ENCODE measurements at places on chromosomes 5 and 9. TPM values are rescaled to one million over a fixed set of nuclear protein-coding genes. Genes with fewer than 3 reads are reported as not detected.

DNA sequence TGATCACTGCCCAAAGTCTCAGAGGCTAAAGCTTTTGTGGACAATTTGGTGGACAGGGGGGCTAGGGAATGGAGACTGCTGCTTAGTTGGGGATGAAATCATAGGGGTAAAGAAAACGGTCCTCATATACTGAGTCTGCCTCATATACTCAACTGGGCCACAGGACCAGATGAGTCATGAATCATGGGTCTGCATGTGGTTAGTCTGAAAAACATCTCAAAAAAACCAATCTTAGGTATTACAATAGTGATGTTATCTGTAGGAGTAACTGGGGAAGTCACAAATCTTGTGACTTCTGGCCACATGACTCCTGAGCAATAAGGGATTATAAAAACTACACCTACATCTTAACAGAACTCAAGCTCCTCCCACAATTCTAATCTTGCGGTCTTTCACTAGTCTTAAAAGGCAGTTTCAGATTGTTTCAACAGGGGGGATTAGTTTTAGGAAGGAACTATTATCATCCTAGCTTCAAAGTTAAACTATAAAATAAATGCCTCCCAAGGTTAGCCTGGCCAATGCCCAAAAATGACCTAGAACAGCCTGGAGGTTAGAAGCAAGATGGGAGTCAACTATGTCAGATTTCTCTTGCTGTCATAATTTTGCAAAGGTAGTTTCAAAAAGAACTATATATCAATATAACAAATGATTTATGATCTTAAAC, 17.5 kb downstream of the TMEM161B start:
- no peaks in the 10 kb centered on the region for H3K27me3 ChIP-seq
- no peaks in the 10 kb centered on the region for H3K36me3 ChIP-seq
- H3K27ac ChIP-seq: no peak overlapping the region
- H3K4me3 ChIP-seq: no peak overlapping the region
- peaks cover 12% of the 10 kb centered on the region for H3K4me1 ChIP-seq

- no peaks in the 10 kb centered on the region for H3K4me1 ChIP-seq
- no peak overlapping the region for H3K27ac ChIP-seq
- DNase-seq: no peak
- no peaks in the 10 kb centered on the region for H3K27me3 ChIP-seq
- H3K4me3 ChIP-seq: no peak overlapping the region
These were observed 216.7 kb upstream of the ARRDC3 start for GRCh38 chr5:91599863-91600262.

The OMD gene
- 0.50 TPM for total RNA-seq

The NDUFB6 gene
- 60.3 TPM for total RNA-seq

- H3K27ac ChIP-seq: no peak overlapping the region
- no peak for DNase-seq
- no peaks in the 10 kb centered on the region for H3K4me1 ChIP-seq
- H3K4me3 ChIP-seq: no peak overlapping the region
These were observed 40.1 kb upstream of the TLX3 start for GRCh38 chr5:171268700-171269620.

GRCh38 chr9:129282731-129283211, 104.7 kb upstream of the IER5L start:
- no peaks in the 10 kb centered on the region for H3K27me3 ChIP-seq
- H3K4me1 ChIP-seq: no peaks in the 10 kb centered on the region
- H3K4me3 ChIP-seq: peak overlapping the region; percentile 57
- no peak overlapping the region for H3K27ac ChIP-seq
- peak; percentile 39 for DNase-seq

GRCh38 chr5:139137697-139138096, 60.5 kb downstream of the SIL1 start:
- peaks cover 51% of the 10 kb centered on the region for H3K4me1 ChIP-seq
- peak; percentile 30 for DNase-seq
- no peaks in the 10 kb centered on the region for H3K27me3 ChIP-seq
- H3K4me3 ChIP-seq: no peak overlapping the region

The HTR4 gene
- not detected for total RNA-seq

The PSAT1 gene
- 0.53 TPM for total RNA-seq

The KIF20A gene
- total RNA-seq: not detected

The ZNF367 gene
- total RNA-seq: 1.4 TPM

The GADD45G gene
- total RNA-seq: 11.1 TPM

The ZNF658 gene
- total RNA-seq: 2.9 TPM

- H3K27ac ChIP-seq: peak overlapping the region; percentile 37
- H3K4me3 ChIP-seq: no peak overlapping the region
- DNase-seq: no peak
- peaks cover 26% of the 10 kb centered on the region for H3K36me3 ChIP-seq
- H3K4me1 ChIP-seq: peaks cover 54% of the 10 kb centered on the region
These were observed 135.4 kb downstream of the RGS3 start for GRCh38 chr9:113598883-113599282.

DNA sequence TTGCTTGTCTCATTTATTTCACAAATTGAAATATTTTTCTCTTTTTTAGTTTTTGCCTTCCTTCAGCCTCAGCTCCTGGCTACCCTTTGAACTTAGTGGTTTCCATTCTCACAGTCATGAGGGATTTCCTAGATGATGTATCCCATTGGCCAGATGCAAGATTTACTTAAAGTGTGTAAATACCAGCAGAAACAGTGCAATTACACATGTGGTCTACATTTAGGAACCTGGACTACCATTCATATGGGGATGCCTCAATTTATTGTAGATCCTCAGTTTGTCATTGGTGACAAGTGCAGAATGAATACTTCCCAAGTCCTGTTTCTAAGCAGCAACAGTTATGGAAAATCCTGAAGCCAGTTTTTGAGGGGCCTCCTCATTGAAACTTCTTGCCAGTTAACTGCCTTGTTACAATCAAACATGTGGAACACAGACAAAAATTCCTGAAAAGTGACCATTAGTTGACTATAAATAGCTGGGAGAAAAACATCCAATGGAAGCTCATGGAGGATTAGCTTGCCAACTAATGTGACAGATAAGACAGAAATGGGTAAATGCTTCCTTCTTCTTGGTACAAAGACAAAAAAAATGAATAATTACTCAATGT, 113.6 kb upstream of the FER start:
- no peaks in the 10 kb centered on the region for H3K36me3 ChIP-seq
- DNase-seq: no peak
- no peaks in the 10 kb centered on the region for H3K27me3 ChIP-seq
- no peak overlapping the region for H3K27ac ChIP-seq
- no peaks in the 10 kb centered on the region for H3K4me1 ChIP-seq
- H3K4me3 ChIP-seq: no peak overlapping the region

GRCh38 chr5:24059006-24059405, 551.6 kb downstream of the PRDM9 start:
- no peak overlapping the region for H3K27ac ChIP-seq
- no peak for DNase-seq
- H3K4me3 ChIP-seq: no peak overlapping the region
- no peaks in the 10 kb centered on the region for H3K4me1 ChIP-seq

- H3K27me3 ChIP-seq: peaks cover 63% of the 10 kb centered on the region
- peak overlapping the region; percentile 32 for H3K4me3 ChIP-seq
- no peaks in the 10 kb centered on the region for H3K36me3 ChIP-seq
- no peak overlapping the region for H3K27ac ChIP-seq
- H3K4me1 ChIP-seq: no peaks in the 10 kb centered on the region
These were observed 1.1 kb downstream of the PRRX2 start for GRCh38 chr9:129666575-129666974.

DNA sequence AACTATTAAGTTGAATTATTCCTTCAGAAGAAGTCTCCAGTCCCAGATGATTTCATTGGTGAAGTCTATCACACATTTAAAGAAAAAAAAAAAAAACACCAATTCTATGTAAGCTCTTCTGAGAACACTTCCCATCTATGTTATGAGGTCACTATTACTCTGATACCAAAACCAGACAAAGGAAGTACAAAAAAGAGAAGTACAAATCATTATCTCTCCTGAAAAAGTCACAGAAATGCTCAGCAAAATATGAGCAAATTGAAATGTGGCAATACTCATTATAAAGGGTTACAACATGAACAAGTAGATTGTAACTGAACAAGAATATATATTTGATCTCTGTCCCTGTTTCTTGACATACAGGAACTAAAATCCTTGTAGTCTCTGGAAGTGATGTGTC, 280.4 kb downstream of the TLE1 start:
- no peak overlapping the region for H3K4me3 ChIP-seq
- no peak for DNase-seq
- no peaks in the 10 kb centered on the region for H3K36me3 ChIP-seq
- peaks cover 4% of the 10 kb centered on the region for H3K4me1 ChIP-seq
- no peak overlapping the region for H3K27ac ChIP-seq

The GFRA3 gene
- not detected for total RNA-seq

DNA sequence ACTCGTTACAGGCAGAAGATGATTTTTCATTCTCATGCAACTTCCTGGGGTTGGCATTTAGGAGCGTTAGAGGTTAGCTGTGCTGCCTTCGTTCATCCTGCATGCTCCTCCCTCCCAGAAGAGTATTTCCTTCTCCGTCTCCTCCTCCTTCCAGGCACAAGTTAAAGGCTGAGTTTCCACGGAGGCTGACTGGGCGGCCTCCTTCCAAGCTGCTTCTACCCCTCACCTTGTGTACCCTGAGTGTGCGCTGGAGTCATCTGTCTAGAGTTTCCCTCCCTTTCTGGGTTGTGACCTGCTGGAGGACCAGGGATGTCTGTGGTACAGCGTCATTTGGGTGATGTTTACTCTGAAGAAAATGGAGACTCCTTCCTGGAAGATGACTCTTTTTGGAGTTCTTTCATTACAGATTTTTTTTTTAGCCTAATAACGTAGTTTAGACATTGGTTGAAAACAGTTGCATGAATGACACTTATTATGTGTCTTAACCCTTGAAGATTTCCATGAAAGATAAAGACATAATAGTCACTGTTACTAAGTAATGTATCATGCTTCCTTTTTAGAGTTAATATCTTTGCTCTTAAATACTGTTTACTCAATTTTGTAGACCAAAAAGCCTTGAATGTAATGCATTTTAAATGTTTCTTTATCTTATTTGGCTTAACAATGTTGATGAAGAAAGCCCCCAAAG, 146.9 kb downstream of the TENT4A start:
- H3K4me3 ChIP-seq: no peak overlapping the region
- DNase-seq: no peak
- no peaks in the 10 kb centered on the region for H3K36me3 ChIP-seq
- peaks cover 12% of the 10 kb centered on the region for H3K4me1 ChIP-seq
- H3K27me3 ChIP-seq: no peaks in the 10 kb centered on the region
- no peak overlapping the region for H3K27ac ChIP-seq

DNA sequence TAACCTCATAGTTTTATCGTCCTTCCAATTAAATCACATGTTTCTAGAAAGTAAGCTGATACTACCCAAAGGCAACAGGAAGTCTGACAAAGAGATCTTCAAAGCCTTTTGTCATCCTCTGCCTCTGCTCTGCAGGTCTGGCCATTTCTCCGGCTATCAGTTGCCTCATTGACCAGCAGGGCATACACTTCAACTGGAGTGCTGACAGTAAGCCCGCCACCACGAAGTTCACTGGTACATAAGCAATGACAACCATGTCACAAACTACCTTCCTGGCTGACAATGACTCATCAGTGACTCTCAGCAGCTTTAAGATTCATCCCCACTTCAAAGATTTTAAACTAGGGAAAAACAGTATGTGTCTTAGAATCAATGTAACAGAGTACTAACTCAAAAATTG, 20.6 kb downstream of the SPTLC1 start:
- no peaks in the 10 kb centered on the region for H3K27me3 ChIP-seq
- no peak for DNase-seq
- peak overlapping the region; percentile 2 for H3K27ac ChIP-seq
- no peaks in the 10 kb centered on the region for H3K36me3 ChIP-seq
- no peak overlapping the region for H3K4me3 ChIP-seq

DNA sequence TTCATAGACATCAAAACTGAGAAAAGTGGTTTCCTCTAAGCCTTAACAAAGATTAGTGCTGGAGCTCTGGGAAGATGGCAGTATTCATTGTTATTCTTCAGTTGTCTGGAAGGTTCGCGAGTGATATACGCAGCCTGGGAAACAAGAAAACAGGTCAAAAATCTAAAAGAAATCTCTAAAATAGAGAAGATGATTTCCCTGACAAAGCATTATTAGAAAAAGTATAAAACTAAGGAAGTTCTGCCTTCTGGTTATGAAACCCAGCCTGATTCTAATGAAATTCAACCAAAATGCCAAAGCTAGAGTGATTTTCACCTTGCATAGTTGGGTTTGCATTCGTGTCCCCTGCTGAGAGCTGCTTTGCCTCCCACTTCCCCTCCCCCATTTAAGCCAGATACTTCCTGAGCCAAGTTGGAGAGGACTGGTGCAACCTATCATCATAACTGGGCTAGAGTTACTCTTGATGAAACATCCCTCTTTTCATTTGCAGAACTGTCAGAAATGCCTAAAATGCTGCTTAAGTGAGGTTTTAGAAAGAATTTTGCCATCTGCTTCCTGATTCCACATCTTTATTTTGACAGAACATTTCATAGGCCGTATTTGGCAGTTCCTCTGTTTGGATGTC, 48.4 kb downstream of the NDFIP1 start:
- H3K27me3 ChIP-seq: no peaks in the 10 kb centered on the region
- no peak for DNase-seq
- no peak overlapping the region for H3K27ac ChIP-seq
- no peak overlapping the region for H3K4me3 ChIP-seq
- H3K4me1 ChIP-seq: no peaks in the 10 kb centered on the region
- H3K36me3 ChIP-seq: peaks cover 3% of the 10 kb centered on the region

The CDX1 gene
- not detected for total RNA-seq

GRCh38 chr9:131752231-131752884, 12.5 kb upstream of the RAPGEF1 start:
- H3K27ac ChIP-seq: no peak overlapping the region
- no peaks in the 10 kb centered on the region for H3K27me3 ChIP-seq
- H3K4me1 ChIP-seq: no peaks in the 10 kb centered on the region
- H3K4me3 ChIP-seq: no peak overlapping the region
- no peak for DNase-seq

DNA sequence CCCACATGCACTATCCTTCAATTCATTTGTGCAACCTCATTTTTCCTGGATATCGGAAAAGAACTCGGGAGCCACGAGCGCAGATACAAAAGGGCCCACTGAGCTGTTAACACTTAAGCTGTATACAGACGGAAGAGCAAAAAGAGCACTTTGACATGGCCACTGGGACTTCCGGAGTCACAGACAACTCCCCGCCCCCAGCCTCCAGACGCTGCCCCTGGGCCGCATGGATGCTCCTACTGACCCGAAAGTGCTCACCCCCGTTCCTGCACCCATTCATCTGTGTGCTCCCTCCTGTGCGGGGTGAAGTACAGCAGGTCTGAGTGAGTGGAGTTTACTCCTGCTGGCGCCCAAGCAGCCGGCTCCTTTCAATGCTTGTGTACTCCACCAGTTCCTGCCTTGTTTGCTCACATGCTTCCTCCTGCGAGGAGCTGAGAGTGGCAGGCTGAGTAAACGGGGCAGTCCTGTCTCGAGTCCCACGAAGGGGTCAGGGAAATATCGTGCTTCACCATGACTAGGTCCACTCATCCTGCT, 901.0 kb upstream of the CTNND2 start:
- H3K27me3 ChIP-seq: no peaks in the 10 kb centered on the region
- H3K4me1 ChIP-seq: no peaks in the 10 kb centered on the region
- no peak for DNase-seq
- no peak overlapping the region for H3K4me3 ChIP-seq

DNA sequence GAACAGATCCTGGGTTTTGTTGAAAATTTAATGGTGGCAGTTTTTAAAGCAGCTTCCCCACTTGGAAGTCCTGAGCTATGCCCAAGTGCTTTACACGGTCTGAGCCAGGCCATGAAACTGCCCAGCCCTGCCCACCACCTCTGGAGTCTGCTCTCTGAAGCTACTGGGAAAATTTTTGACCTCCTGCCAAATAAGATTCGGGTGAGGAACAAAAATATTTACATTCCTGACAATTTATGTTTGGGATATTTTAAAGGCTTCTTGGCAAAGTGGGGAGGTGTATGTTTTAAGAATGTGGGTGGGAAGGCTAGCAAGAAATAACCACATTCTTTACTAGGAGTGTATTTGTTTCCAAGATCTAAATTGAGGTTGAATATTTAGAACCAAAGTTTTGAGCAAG, 50.0 kb downstream of the HACD4 start:
- DNase-seq: no peak
- H3K27ac ChIP-seq: no peak overlapping the region
- H3K4me1 ChIP-seq: no peaks in the 10 kb centered on the region
- peaks cover 52% of the 10 kb centered on the region for H3K36me3 ChIP-seq
- H3K27me3 ChIP-seq: no peaks in the 10 kb centered on the region

Measured in psoas muscle (tissue), 8 donors.